Fibroblast of the conjunctiva (primary cell): ENCODE measurements at places on chromosomes 7 and 10.
A peak's percentile ranks its signal among the peaks of the same experiment; 100 is the strongest.

- DNase-seq, result no peak
These were observed 324.9 kb downstream of the LRRTM3 start for GRCh38 chr10:67250686-67251085.

DNA sequence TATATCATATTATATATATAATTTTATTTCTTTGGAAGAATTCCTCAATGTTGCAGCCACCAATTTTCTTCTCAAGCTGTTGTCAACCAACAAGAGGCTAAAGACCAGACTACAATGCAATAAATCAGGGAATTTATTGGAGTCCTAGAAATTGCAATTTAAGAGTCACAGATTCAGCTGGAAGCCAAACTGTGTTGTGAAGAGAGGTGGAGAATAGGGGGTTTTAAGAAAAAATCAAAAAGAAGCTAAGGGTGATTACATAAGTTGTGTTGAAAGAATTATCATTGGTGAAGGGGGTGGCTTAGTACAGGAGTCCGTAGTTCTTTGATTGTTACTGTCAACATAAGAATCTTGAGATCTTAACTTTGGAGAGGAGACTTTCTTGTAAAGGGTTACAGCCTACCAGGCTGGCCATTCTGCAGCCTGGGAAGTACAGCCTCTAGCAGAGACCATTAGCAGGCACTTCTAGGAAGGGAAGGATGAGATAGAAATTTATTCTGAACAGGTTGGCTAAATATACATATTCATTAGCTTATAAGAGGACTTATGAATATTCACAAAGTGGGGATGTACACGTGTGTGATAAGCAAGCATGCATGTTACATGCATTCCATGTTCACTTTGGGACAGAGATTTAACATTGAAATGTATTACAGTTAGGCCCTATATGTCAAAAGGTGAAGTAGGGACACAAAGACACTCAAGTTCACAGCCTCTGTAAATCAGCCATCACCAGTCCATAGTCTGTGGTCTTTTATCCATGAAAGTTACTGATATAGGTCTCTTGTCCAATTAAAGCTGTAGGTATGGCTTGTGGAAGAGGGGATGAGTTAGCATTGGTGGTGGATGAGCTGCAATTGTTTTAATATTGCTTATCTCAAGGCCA lies 8.3 kb upstream of the TMEM168 start:
- DNase-seq, result no peak

GRCh38 chr10:58641095-58641531 lies 128.4 kb downstream of the BICC1 start:
- peak; percentile 85 for DNase-seq

- no peak for DNase-seq
These were observed 254.6 kb downstream of the PTEN start for GRCh38 chr10:88117869-88118632.

DNA sequence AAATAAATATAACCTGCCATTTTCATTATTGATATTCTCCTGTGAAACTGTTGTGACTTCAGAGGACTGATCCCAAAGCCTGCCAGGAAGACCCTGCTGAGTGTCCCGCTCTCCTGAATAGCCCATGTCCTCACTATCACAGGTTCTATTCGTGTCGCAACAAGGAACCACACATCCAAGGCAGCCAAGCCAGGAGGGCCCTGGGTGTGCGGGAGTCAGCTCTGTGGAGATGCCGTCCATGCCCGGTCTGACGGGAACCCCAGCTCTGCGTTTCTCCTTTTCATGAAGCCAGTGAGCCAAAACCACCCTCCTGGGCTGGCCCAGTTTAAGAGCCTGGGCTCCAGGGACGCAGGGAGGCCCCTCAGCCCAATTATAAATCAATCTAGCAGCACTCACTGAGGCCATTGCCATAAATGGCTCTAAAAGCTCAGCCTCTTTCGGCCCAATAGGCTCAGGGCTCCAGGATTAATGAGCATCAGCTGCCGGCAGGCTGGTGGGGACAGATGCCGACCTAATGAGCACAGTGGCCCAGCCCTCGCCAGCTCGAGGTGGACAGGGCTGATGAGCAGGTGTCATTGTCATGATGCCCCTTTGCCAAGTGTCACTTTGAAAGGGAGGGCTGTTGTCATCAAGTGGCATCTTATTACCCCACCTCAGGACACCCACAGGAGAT lies 177.9 kb downstream of the PLXNA4 start:
- DNase-seq, result no peak

DNA sequence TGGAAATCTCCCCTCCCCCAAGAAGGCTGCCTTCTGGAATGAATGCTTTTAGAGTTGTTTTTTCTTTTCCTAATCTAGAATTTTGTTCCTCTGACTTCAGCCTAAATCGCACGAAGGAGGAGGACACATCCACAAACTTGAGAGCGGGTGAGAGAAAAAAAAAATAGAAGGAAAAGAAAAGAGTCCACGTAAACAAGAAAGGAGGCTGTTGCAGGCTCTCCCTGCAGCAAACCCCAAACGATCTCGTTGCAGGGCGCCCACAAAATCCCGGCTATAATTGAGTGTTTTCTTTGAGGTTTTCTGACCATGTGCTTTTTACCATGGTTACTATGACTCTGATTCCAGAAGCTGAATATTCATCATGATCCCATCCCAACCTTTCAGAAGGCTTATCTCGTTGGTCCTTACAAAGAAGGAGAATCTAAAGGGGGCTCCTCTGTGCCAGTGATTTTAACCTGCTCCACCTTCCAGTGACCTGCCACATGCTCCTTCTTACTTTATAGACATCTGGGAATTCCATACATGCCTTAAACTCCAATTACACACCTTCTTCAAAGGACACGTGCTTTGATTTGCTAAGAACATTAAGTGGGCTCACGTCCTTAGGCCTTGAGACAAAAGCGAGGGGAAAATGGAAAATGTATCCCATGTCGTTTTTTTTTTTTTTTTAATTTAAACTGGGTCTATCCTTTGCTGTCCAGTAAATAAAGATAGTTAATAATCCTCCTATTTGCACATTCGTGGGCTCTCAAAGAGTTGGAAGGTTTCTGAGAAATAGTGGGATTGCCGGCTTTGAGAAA lies 5.8 kb downstream of the TWIST1 start:
- no peak for DNase-seq

DNA sequence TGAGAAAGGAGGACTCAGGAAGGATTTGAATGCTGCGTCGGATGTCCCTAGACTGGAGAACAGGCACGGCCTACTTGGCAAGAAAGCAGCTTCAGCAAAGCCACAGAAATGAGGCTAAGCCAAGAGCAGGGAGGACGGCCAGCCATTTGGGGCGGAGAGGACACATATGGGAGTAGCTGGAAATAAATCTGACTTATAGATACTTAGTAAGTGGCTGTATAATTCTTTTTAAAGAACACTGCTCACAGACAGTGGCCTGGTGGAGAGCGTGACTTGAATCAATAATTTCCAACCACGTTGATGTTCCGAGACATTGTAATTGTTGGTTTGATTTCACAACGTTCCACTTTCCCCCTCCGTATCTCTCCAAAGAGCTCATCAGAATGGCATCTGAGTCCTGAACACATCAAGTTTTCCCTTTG lies 67.7 kb upstream of the JCAD start:
- no peak for DNase-seq

- peak; percentile 22 for DNase-seq
These were observed 22.2 kb downstream of the AZGP1 start for GRCh38 chr7:99953649-99954048.

GRCh38 chr10:13865758-13866491 lies 279.2 kb downstream of the PRPF18 start:
- DNase-seq, result no peak

DNA sequence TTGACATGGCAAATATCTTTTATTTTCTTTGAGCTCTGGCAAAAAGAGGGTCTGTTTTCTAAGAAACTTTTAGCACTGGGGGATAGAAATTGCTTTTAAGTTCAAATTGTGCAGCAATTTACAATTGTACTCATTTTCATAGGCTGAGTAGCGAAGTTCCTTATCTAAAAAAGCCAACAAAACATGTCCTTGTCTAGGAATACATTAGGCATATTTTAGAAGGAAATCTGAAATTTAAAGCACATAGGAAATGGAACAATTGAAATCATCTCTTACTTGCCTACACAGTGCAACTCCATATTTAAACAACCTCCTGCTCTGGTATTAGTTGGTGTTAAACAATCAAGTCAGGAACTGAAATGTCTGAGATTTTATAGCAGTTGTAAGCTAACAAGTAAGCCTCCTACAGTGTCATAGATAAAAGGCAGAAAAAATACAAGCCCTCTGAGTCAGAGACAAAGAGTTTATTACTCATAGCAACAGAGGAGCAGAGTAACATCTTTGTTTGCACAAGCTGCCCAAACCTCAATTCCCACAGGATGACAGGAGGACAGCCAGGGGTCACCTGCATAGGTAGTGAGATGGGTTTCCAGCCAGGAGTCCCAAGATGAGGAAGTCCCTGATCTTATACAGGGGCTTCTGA lies 280.2 kb upstream of the HGF start:
- DNase-seq, result peak; percentile 68

DNA sequence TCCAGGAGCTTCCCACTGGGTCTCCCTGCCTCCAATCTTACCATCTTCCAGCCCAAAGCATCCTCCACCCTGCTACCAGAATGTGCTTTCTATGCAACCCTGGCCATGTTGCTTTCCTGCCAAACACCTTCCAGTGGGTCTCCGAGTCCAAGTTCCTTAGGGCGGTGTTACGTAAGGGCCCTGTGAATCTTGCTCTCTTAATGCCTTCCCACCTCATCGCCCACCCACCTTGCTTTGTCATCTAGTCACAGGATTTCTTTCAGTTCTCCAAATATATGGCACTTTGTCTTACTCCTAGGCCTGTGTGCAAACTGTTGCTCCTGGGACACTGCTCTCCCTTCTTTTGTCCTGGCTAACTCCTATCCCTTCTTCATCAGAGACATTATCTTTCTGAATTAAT lies 344.5 kb downstream of the RPS24 start:
- no peak for DNase-seq

GRCh38 chr7:106965108-106965507 lies 79.4 kb upstream of the PRKAR2B start:
- no peak for DNase-seq

- DNase-seq, result no peak
These were observed 19.1 kb downstream of the TSPAN14 start for GRCh38 chr10:80473096-80473657.

DNA sequence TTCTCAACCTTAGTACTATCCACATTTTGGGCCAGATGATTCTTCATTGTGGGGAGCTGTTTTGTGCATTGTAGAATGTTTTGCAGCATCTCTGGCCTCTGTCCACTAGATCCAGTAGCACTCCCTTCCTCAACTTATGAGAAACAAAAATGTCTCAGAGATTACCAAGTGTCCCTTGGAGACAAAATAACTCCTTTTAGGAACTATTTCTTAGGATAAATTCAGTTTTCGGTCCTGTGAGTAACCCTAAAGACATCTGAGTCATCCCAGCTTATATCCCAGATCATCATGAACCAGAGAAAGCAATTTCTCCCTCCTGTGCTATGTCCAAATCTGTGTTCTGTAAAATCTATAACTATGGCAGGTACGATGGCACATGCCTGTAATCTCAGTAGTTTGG lies 266.6 kb upstream of the PHYHIPL start:
- no peak for DNase-seq

- no peak for DNase-seq
These were observed 7.0 kb upstream of the MYL7 start for GRCh38 chr7:44148166-44148565.

GRCh38 chr10:44913350-44914081 lies 2.4 kb downstream of the TMEM72 start:
- DNase-seq, result no peak

DNA sequence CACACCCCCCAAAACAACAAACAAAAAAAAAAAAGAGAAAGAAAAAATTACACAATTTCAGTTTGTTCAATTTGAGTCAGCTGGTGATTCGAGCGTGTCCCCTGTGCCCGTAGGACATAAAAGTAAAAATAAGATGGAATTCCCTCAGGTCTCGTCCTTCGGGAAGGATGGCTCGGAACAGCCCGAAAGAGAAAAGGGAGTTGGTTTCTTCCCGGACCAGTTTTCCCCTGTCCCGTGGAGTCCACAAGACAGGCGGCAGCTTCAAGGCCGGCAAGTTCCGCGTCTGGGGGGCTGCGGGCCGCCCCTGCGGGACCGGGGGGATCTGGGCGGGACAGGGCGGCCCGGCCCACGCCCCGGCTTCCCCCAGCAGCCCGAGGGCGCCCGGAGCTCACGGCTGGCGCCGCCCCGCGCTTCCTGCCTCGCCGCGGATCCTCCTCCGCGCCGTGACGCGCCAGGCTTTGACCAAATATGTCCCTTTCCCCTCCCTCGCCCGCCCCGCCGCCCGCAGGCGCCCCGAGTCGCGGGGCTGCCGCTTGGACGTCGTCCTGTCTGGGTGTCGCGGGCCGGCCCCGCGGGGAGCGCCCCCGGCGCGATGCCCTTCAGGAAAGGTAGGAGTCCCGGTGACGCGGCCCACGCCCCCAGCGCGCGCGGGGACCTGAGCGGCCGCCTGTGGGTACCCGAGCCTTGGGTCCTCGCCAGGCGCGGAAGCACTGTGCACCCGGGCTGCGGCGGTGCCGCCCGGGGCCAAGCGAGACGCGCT lies 55.8 kb downstream of the RBM17 start:
- DNase-seq, result peak; percentile 46

GRCh38 chr10:94052866-94053791 lies 59.4 kb downstream of the PLCE1 start:
- DNase-seq, result no peak

DNA sequence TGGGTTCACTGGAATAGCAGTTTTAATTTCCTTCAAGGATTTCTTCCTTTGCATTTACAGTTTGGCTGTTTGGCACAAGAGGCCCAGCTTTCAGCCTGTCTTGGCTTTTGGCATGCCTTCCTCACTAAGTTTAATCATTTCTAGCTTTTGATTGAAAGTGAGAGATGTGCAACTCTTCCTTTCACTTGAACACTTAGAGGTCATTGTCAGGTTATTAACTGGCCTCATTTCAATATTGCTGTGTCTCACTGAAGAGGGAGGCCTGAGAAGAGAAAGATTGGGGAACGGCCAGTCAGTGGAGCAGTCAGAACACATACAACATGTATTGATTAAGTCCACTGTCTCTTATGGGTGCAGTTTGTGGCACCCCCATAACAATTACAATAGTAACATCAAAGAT lies 33.9 kb downstream of the PTTG1IP2 start:
- no peak for DNase-seq

GRCh38 chr7:56023500-56023899 lies 27.7 kb downstream of the PSPH start:
- no peak for DNase-seq

- DNase-seq, result peak; percentile 49
These were observed at the start of gene CADPS2 for GRCh38 chr7:122886357-122887081. Gene CADPS2, minus strand, starts transcription at chr7:122886460. Its CDS starts 123 bp downstream, at chr7:122886337.

DNA sequence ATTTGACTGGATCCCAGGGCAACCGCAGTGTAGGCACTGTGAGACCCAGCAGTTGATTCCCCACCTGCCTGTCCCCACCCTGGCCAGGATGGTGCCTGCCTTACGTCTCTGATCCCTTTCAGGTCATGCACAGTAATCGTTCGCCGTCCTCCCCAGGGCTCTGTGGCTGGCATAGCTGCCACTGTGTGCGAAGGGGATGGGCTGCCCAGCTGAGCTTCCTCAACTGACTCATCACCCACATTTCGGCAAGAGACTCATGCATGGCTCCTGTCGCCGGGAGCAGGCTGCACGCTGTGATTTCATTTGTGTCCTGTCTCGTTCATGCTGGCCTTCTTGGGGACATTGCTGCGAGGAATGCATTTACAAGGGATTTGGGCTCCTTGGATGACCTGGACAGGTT lies 252.4 kb downstream of the KLF6 start:
- DNase-seq, result no peak

GRCh38 chr10:120131183-120131582 lies 238.7 kb downstream of the SEC23IP start:
- no peak for DNase-seq
